Stimulated activated memory B cell treated with anti-CD40 and anti-IgM and Interleukin-4, amounts not matched to agents 10 μg/mL and 1 μg/mL and 100 μg/mL, for 72 hours (primary cell): ENCODE measurements at places on chromosomes 11 and 22.
A peak's percentile ranks its signal among the peaks of the same experiment; 100 is the strongest.

DNA sequence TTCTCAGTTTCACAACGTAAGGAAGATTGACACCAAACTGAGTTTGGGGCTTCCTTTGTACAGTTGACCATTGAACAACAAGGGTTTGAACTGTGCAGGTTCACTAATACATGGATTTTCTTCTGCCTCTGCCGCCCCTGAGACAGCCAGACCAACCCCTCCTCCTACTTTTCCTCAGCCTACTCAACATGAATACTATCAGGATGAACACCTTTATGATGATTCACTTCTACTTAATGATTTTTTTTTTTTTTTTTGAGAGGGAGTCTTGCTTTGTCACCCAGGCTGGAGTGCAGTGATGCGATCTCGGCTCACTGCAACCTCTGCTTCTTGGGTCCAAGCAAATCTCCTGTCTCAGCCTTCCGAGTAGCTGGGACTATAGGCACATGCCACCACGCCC lies 14.6 kb downstream of the RBM4 start:
- no peak for ATAC-seq

DNA sequence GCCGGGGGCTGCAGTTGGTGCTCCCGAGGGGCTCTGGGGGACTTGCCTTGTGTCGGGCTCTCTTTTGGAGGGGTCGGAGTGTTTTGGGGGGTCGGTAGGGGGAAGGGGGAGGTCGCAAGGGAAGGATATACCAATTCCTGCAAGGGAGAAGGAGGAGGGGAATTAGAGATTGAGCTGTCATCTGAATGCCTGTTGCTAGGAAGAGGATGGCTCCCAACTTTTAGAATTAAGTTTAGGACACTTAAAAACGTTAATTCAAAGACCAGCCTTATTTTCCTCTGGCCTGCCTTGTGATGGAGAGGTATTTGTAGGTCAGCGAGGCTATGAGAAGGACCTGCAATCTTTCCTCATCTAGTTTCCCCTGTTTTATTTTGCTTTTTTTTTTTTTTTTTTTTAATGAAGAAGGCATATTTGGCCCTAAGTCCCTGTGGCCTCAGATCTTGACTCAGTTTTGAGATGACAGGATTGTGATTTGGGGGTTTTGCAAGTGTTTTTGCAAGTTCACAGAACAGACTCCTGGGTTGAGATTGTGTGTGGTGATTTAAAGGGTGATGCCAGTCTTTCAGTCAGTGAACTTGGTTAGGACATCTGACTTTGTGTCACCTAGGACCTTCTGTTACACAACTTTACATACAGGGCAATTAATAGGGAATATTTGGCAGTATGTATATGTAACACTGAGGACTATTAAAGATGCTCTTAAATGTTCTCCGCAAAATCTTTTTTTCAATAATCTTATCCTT lies 672 bp downstream of the TMEM135 start:
- ATAC-seq, result no peak

- no peak for ATAC-seq
Measured at GRCh38 chr11:105357764-105358163, 218.2 kb upstream of the CARD18 start.

DNA sequence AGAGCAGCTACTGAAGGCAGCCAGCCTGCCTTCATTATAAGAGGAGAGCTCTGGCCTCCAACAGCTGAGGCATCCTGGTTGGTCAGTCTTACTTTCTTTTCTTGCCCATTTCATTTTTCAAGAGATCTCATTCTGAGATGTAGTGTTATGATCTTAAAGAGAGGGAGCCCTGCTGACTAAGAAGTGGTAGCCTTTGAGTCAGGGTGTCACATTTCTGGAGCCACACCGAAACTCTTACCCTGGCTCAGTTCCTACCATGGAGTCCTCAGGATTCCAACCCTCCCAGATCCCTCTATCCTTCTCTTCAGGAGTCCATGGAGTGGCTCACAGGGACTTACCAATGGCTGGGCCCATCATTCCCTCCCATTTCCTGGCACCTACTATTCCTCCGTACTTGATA lies 386.1 kb upstream of the LARGE1 start:
- ATAC-seq, result no peak

DNA sequence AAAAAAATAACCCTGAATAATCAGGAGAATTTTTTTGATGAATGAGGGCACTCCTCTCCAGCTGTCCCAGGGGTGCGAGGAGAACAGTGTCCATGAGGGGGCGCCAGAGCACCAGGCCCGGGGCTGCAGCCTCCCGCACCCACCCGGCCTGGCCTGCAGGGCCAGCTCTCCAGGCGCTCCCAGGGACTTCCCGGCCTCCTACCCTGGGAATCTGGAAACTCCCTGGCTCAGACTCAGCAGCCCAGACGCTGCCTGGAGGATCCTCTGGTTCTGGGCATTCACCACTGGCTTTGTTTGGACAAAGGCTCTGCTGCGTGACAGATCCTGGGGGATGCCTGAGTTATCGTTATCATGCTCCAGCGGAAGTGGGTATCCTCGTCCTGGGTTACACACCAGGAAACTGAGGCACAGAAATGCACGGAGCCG lies 31.0 kb downstream of the MCM5 start:
- peak; percentile 79 for ATAC-seq

DNA sequence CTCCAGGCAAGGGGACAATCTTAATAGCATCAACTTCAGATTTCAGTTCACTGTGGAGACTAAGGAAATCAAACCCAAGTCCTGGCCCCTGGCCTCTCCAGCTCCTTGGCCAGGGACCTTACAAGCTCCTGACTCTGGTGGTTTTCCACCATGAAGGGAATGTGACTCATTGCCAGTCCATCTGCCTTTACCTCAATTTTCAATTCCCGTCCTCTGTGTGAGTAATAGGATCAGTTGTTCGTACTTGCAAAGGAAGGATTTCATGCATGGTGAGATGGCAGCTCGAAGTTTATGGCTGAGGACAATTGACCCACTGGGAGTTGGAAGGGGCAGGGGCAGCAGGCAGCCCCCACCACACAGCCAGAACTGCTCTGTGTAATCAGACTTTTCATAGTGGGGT lies 42.5 kb downstream of the INSC start:
- no peak for ATAC-seq

DNA sequence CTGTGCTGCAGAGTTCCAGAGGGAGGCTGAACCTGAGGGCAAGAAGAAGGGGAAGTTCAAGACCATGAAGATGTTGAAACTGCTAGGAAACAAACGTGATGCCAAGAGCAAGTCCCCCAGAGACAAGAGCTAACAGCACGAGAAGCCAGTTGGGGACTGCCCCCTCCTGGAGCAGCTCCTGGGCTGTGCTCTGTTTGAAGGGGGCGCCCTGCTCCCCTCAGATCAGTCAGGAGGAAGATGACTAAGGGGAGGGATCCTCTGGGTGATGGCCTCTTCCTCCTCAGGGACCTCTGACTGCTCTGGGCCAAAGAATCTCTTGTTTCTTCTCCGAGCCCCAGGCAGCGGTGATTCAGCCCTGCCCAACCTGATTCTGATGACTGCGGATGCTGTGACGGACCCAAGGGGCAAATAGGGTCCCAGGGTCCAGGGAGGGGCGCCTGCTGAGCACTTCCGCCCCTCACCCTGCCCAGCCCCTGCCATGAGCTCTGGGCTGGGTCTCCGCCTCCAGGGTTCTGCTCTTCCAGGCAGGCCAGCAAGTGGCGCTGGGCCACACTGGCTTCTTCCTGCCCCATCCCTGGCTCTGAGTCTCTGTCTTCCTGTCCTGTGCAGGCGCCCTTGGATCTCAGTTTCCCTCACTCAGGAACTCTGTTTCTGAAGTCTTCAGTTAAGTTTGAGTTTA lies 12.6 kb downstream of the C22orf23 start:
- ATAC-seq, result peak; percentile 55

GRCh38 chr11:19398273-19398672 lies 157.5 kb upstream of the E2F8 start:
- ATAC-seq, result no peak

- peak; percentile 2 for ATAC-seq
Measured at GRCh38 chr22:37416827-37417226, 10.5 kb downstream of the ELFN2 start.

GRCh38 chr11:108543316-108543964 lies 45.3 kb upstream of the POGLUT3 start:
- no peak for ATAC-seq

DNA sequence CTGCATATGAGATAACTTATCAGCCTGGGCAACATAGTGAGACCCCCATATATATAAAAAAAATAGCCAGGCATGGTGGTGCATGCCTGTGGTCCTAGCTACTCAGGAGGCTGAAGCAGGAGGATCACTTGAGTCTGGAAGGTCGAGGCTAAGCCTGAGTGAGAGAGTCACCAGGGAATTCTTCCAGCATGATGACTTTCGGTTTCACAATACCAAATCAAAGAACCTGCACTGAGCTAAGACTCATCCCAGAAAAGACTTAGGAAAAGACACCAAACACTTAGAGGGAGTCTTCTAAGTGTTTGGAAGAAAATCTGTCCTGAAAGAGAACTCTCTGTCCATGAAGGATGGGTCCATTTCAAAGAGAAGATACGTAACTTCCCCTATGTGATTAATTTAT lies 12.7 kb downstream of the STK33 start:
- ATAC-seq, result no peak

DNA sequence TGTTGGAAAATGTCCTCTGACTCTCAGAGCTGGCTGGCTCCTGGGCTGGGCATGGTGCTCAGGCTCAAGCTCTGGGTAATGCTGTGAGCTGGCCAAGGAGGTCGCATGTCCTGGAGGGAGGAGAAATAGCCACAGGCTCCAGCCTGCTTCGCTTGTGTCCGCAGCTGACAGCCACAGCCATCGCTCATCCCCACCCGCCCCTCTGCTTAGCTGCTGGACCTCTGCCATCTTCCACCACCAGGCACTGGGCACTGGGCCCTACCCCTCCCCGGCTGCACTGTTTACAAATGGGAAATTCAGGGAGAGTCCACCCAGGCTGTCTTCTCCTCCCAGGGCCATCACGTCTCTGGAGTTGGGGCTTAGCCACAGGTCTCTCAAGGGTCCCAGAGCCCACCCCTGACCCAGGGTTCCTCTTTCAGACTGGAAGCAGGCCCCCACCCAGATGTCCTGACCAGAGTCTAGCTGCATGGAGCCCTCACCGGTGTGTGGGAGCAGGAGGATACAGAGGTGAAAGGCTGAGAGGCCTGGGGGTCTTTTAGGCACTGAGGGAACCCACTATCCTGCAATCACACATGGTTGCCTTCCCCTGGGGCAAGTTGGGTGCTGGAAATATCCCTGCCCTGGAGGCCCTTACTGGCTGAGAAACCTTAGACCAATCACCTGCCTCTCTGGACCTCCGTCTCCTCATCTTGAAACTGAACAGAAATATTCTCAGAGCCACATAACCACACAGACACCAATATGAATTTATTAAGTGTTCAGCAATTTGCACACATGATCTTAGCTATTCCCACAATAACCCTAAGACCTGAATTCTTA lies 62.7 kb downstream of the CD82 start:
- no peak for ATAC-seq

DNA sequence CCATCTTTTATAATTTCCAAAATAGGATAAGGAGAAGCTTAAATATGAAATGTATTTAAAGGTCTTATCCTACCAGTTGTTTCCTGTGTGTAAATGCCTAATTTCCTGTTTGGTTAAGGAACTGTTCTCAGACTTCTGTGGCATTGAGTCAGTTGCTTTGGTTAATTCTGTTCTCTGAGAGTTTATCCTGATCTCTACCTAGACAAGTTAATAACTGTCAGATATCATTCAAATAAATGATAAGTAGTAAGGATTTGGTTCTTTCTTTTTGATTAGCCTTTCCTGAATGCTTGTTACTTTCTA lies 39.5 kb downstream of the CTNND1 start:
- no peak for ATAC-seq

GRCh38 chr11:44506375-44507016 lies 59.0 kb upstream of the CD82 start:
- no peak for ATAC-seq

DNA sequence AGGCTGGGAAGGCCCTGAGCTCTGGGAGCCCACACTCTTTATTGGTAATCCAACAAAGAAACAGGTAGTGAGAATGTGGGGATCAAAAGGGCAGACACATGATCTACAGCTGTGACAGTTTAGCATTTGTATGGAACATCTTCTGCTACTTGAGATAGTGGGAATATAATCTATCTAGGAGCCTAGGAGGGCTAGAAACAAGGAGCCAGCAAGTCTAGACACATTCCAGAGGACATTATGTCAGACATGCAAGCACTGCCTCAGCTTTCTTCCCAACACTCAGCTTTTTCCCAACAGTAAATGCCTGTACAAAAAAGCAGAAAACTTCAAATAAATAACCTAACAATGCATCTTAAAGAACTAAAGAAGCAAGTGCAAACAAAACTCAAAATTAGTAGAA lies 1150.6 kb upstream of the RAG2 start:
- no peak for ATAC-seq

DNA sequence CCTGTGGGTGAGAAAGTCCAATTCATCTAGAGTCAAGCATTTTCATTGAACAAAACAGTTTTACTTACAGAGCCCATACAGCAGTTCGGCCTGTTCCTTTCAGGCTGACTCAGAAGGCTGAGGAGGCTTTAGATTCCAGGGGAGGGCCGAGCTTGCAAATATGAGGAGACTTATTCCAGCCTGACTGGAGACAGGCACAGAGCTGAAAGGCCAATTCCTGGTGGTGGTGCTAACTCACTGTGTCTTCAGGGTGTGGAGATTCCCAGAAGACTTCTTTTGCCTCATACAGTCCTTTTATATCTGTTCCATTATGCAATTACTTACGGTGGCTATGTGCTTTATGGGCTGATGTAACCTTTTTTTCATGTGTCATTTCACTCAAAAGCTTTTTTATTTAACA lies at the start of gene OR51E2:
Gene OR51E2 (minus strand): TSS at position 269 of the 400 bp plus-strand sequence. CDS start 15,142 bp downstream, outside the sequence.
- ATAC-seq, result no peak

GRCh38 chr11:79661373-79661772 lies 220.5 kb upstream of the TENM4 start:
- ATAC-seq, result no peak

GRCh38 chr11:6356503-6357055 lies 33.7 kb upstream of the SMPD1 start:
- ATAC-seq, result no peak

GRCh38 chr22:30575859-30576258 lies 1.4 kb upstream of the GAL3ST1 start:
- ATAC-seq, result no peak

- ATAC-seq, result peak; percentile 18
Measured at GRCh38 chr11:64753019-64753379, 6.8 kb downstream of the PYGM start.

GRCh38 chr11:61010466-61011228 lies 39.2 kb downstream of the CD6 start:
- no peak for ATAC-seq

GRCh38 chr11:102252339-102252891 lies 64.9 kb upstream of the BIRC3 start:
- ATAC-seq, result no peak

DNA sequence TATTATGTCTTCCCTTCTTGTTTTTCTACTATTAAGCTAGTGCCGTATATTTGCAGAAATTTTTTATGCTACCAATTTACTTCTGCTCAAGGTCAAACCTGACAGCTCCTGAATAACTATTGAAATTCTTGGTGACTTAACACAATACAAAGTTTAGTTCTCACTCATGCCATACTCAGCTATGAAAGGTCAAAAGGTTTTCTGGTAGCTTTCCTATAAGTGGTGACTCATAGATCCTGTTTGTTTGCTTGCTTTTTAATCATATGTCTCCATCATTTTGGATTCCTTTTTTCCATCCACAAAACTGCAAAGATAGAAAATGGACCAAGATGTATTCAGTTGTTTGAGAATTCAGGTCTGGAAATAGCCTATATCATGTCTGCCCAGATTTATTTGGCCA lies 855.8 kb upstream of the LRRC4C start:
- ATAC-seq, result no peak
